ENCODE measurements at places on chromosomes 6 and 20.

DNA sequence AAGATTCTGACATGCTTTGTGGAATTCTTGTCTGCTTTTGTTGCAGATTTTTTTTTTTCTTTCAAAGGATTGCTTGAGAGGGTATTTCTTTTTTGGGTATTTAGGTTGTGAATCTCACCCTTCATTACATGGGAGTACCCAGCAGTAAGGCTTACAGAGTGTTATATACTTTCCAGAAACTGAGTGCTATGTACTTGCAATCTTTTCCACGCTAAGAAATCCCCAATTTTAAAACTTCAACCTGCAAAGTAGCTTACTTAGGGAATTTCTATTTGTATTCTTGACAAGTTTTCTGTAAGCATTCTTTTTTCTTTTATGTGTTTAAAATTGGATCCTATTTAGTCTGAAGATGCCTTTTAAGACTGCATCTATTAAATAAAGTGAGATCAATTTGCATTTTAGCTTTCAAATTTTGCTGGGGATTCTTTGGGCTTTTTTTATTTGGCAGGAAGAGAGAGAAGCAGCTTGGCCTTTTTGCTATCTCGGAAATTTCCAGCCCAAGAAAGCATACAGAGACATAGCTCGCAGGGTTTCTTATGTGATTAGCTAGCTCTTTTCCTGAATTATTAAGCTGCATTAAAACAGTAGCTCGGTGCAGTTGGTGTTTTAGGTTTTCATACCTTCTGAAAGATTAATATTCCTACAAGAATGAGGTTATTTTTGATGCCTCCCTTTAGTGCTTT is 42.6 kb downstream of the KCNS1 start:
- no peak for DNase-seq

- DNase-seq: no peak
These were observed 74.5 kb upstream of the MRPS10 start for GRCh38 chr6:42292004-42292740.

DNA sequence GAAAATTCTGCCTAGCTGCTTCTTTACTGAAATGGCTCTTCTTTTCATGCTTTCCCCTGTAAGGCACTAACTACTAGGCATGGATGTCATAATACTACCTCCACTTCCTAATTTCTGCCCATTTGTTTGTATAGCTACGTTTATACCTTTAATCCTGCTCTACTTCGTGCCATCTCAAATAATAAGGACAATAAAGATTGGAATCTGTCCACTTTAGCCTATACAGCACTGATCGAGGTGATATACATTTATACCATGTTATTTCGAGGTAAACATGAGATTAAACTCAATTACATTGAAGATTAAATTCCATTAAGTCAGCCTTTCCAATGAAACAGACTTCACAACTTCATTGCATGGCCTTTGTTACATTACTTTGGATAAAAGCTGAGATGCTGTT is 390.6 kb upstream of the MARCKS start:
- no peak for DNase-seq

DNA sequence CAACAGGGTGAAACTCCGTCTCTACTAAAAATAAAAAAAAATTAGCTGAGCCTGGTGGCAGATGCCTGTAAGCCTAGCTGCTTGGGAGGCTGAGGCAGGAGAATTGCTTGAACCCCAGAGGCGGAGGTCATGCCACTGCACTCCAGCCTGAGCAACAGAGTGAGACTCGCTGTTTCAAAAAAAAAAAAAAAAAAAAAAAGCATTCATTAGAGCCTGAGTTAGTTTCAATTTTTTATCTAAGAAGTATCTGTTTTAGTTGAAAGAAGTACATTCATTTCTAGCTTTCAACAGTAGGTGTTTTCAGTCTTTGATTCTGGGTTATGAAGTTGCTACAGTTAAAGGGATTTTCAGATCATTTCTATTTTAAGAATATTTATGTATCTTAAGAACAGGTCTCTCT is 42.2 kb downstream of the ZNF292 start:
- no peak for DNase-seq

- DNase-seq: no peak
These were observed 351.2 kb downstream of the CDC5L start for GRCh38 chr6:44738601-44739146.

- DNase-seq: no peak
These were observed 16.6 kb downstream of the POPDC3 start for GRCh38 chr6:105163183-105163582.

GRCh38 chr6:3473773-3474172 is 16.9 kb upstream of the SLC22A23 start:
- DNase-seq: no peak

DNA sequence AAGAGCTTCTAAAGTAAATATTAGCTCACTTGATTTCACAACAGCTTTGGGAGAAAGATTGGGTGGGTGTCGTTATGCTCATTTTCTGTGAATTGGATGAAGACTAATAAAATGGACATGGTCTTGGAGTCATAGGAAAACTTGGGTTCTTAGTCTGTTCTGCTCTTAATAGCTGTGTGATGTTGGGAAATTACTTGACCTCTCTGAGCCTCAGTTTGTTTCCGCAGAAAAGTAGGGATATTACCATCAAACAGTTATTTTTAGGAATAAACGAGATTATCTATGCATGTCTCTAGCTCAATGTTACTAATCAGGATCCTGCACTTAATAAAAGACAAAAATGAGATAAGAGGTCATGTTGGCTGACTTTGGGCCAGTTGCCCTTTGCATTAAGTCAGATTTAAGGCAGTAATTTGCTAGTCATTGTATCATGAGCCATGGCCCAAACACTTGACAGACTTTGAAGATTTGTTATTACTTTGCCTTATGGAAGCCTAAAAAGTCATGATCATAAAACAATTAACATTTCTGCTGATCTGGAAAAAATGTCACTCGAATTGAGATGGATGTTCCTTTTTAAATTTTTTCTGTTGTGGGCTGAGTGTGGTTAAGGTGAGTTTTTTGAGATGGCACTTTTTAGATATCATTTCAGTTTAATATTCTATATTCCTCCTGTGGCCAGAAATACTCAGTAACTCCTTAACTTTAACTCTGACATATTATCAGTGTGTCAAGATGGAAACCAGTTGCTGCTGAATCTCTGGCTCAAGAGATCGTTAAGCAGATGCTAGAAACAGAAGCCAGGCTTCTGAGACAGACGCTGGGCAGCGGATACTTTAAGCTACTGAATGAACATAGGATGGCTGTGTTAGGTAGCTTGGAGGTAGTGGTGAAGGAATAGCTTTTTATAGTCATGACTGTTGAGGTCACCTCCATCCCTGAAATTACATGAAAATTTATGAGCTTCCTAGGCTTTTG is 291.6 kb downstream of the PHF3 start:
- DNase-seq: no peak

Measured in right atrium auricular region (tissue), 2 donors.